ENCODE measurements at places on chromosomes 6 and 20. TPM values are rescaled to one million over a fixed set of nuclear protein-coding genes. Genes with fewer than 3 reads are reported as not detected.

The IL17F gene
- not detected for total RNA-seq

The TDRD6 gene
- 0.66 TPM for total RNA-seq

The VNN1 gene
- 2.6 TPM for total RNA-seq

The LIME1 gene
- total RNA-seq: 12.0 TPM

The PDE10A gene
- total RNA-seq: 12.6 TPM

DNA sequence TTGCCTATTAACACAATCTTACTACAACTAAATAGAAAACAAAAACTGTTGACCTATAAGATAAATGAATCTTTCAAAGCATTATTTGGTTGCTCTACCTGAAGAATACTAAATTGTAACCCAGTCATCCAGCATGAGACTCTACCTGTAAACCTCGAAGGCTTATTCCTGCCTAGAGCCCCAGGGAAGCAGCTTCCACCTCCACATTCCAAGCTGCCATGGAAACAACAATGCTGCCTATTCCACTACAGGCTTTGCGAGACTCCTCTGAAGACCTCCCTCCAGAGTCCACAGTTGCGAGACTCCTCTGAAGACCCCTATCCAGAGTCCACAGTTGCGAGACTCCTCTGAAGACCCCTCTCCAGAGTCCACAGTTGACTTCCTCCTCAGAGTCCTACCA is 15.7 kb downstream of the GMDS start:
- no peak overlapping the region for H3K27ac ChIP-seq
- no peaks in the 10 kb centered on the region for H3K36me3 ChIP-seq
- no peaks in the 10 kb centered on the region for H3K4me1 ChIP-seq
- no peak for DNase-seq
- H3K27me3 ChIP-seq: no peaks in the 10 kb centered on the region

GRCh38 chr20:16898433-16898832 is 150.3 kb downstream of the OTOR start:
- no peaks in the 10 kb centered on the region for H3K27me3 ChIP-seq
- no peak overlapping the region for H3K27ac ChIP-seq

GRCh38 chr20:39812116-39812515 is 850.0 kb downstream of the DHX35 start:
- H3K4me1 ChIP-seq: no peaks in the 10 kb centered on the region
- H3K4me3 ChIP-seq: no peak overlapping the region
- H3K27ac ChIP-seq: no peak overlapping the region
- DNase-seq: no peak

DNA sequence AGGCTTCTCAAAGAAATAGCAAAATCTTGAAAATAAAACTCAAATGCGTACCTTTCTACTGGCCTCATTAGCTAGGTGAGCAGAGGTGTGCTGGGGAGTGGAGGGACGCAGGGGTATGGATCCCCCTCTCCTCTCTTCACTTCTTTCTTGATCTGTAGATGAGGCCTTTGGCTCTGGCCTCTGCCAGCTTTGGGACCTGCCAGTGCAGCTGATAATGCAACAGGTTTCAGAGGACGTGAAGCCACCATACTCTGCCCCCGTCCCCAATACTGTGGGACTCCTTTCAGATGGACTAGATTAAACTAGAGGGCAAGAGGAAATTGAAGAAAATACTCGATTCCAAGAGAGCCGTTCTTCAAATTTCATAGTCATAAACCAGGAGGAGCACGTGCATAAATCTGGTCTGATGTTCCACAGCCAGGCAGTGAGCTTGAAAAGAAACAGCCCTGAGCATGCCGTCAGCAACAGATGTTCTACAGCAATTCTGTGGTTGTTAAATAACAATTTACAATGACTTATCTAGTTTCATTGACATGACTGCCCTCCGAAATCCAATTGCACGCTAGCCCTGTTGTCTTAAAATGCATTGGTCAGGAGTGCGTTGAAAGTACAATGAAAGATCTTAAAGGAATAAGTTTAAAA is 245.3 kb upstream of the FOXQ1 start:
- H3K4me3 ChIP-seq: no peak overlapping the region
- no peaks in the 10 kb centered on the region for H3K36me3 ChIP-seq
- no peak for DNase-seq
- no peaks in the 10 kb centered on the region for H3K27me3 ChIP-seq

DNA sequence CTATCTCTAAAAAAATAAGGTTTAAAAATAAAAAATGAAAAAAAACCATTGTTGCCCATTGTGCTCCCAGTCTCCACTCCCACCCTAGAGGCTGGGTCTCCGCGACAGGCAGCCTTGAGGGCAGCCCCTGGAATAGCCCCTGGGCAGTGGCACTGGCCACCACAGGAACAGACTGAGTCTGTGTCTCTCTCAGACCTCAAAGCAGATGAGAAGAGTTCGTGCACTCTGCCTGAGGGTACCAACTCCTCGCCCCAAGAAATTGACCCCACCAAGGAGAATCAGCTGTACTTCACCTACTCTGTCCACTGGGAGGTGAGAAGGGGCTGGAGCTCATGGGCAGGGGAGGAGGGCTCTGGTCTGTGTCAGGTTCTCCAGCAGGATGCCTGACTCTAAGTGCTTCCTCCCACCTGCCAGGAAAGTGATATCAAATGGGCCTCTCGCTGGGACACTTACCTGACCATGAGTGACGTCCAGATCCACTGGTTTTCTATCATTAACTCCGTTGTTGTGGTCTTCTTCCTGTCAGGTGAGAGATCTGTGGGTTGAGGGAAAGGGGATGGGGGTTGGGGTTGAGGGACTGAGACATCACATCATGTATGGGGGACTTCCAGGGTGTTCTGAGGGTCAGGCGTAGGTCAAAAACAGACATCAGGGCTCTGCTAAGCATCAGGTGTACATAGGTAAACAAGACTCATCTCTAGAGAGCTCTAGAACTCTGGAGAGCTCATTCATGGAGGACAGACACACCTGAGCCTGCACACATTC is 35.6 kb downstream of the TM9SF4 start:
- H3K27ac ChIP-seq: no peak overlapping the region
- H3K36me3 ChIP-seq: peaks cover 25% of the 10 kb centered on the region
- no peaks in the 10 kb centered on the region for H3K27me3 ChIP-seq
- H3K4me3 ChIP-seq: no peak overlapping the region
- DNase-seq: no peak

DNA sequence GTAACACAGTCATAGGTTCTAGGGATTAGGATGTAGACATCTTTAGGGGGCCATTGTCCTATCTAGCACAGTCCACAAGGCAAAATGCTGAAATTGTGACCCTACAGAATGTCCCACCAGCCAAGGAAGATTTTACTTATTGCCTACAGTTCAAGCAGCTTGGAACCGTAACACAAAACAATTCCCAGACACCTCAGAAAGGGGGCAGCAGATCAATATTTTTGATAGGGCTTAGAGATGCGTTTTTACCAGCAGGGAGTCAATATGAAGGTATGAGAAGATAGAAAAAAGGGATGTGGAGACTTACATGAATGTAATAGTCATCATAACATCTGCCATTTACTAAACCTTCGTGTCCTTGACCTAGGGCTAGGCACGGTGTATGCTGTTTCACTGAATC is 81.0 kb downstream of the TMEM170B start:
- no peaks in the 10 kb centered on the region for H3K4me1 ChIP-seq
- no peaks in the 10 kb centered on the region for H3K36me3 ChIP-seq
- no peaks in the 10 kb centered on the region for H3K27me3 ChIP-seq
- no peak overlapping the region for H3K27ac ChIP-seq
